Cardiac atrium fibroblast (primary cell): ENCODE measurements at places on chromosomes 11 and 22. TPM values are rescaled to one million over a fixed set of nuclear protein-coding genes. Genes with fewer than 3 reads are reported as not detected.

Gene PATE1
- not detected in 2 replicates for total RNA-seq

Gene BSX
- not detected in 2 replicates for total RNA-seq

Gene DNAL4
- 9.9 and 13.9 TPM in 2 replicates for total RNA-seq

Gene AASDHPPT
- total RNA-seq, result 57.7 and 64.1 TPM in 2 replicates

Gene MMP27
- total RNA-seq, result not detected in 2 replicates

Gene IGLL1
- total RNA-seq, result not detected in 2 replicates

Gene OR52I1
- total RNA-seq, result not detected in 2 replicates

Gene TEX54
- not detected in 2 replicates for total RNA-seq

Gene LDHAL6A
- total RNA-seq, result not detected in 2 replicates
